Cardiac septum (tissue), 1 donor: ENCODE measurements at places on chromosomes 5 and 9. TPM values are rescaled to one million over a fixed set of nuclear protein-coding genes. Genes with fewer than 3 reads are reported as not detected.
A peak's percentile ranks its signal among the peaks of the same experiment; 100 is the strongest.

- DNase-seq, result no peak
These were observed 81.2 kb upstream of the UBTD2 start for GRCh38 chr5:172364773-172365172.

- DNase-seq, result no peak
These were observed 483 bp upstream of the PLPP6 start for GRCh38 chr9:4661611-4662010.

- no peak for DNase-seq
These were observed 154.8 kb downstream of the ADAMTS6 start for GRCh38 chr5:65326922-65327321.

DNA sequence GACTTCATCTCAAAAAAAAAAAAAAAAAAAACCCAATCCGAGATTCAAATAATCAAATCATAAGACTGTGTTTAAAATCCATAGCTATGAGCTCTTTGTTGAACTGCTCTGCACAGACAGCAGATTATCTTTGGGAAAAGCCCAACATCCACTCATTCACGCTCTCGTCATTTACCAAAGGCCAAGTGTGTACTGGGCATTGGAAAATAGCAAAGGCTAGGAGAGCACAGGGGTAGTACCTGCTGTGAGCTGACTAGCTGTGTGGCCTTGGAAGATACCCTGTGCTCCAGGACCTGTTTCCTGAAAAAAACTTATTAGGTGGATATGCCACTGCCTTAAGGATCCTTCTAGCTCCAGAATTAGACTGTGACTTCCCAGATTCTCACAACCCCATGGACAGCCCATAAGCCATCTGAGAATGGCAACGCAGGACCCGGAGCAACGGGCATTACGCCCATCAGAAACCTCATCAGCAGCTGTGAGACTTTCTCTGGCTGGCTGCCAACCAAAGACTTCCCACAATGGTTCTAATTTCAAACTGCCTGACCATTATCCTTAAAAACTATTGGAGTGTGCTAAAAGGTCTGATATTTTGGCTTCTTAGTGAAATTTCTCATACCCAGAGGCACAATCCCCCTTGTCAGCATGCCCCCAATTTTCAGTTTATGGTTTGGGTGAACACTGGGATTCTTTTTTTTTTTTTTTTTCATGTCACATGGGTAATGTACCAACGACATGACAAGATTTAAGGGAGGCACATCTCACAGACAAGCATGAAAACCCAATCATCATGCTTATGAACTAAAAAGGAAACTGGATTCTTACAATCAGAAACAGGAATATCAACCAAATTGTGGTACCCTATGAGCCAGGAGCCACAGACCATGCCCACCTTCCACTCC lies 16.8 kb downstream of the SERINC5 start:
- DNase-seq, result peak; percentile 79

- no peak for DNase-seq
These were observed 445.3 kb downstream of the DMRT2 start for GRCh38 chr9:1495282-1496030.

GRCh38 chr9:124368692-124369091 lies 46.5 kb downstream of the PSMB7 start:
- DNase-seq, result no peak

DNA sequence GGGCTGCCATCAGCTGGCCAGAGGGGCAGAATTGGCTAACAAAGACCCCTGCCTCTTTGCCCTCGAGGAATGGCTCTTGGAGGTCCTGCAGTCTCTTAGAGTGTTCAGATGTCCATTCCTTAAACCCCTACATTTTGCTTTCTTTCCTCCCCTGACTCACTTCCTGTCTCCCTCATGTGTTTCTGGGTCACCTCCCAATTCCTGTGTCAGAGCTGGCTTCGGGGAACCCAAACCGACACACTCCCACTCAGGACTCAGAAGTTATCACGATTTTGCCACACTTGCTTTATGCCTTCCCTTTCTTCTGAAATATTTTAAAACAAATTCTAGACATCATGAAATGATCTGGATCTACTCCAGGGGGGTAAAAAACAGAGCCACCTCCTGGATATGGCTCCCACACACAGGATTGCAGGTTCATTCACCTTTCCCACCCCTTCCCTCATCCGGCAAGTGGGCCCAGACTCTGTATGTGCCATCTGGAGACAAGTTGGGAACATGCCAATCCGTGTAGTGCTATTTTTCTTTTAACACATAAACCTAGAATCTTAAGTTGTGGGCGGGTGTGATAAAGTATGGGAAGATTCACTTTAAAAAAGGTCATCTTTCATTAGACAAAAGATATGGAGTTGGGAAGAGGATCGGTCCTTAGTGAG lies 145.7 kb downstream of the NXNL2 start:
- no peak for DNase-seq

- DNase-seq, result no peak
These were observed 24.0 kb downstream of the GALNT10 start for GRCh38 chr5:154214371-154215106.

DNA sequence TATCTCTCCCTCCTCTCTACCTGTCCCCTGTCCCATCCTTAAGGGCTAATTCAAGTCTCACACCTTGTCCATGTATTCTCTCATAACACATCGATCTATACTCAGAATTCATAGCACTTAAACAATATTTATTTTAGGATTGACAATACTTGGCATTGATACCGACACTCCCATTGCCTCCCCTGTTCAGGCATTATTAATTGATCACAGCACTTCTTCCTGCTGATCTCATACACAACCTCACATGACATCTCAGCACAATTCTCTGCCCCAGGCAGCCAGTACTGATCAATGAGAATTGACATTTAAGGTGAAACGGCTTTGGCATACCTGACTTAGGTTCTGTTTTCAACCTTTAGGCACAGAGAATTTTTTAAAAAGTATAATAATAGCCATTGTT lies 582.4 kb upstream of the BRINP1 start:
- DNase-seq, result no peak

- DNase-seq, result no peak
These were observed 67.2 kb downstream of the MRPS30 start for GRCh38 chr5:44875661-44876605.

- DNase-seq, result no peak
These were observed 13.1 kb upstream of the IGFBPL1 start for GRCh38 chr9:38437193-38437823.

DNA sequence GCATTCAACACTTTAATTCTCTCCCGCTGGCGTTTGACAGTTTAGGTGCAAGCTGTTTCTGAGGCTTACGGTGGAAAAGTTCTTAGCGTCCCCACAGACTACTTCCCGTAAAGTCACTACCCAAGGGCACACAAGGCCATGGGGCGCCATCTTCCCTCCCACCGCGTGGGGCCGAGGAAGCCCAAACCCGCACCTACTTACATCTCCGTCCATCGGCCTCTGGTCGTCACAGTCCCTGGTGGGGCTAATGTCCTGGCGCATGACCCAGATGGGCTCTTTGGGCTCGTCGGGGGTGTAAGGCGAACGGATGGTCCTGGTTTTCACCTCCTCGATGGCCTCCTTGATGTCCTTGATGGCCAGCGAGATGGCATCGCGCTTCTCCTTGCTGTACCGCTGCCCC lies 156.4 kb downstream of the APBA1 start:
- no peak for DNase-seq

- no peak for DNase-seq
These were observed 16.5 kb upstream of the SPARC start for GRCh38 chr5:151703227-151703626.

GRCh38 chr9:4308482-4308881 lies 8.6 kb upstream of the GLIS3 start:
- no peak for DNase-seq

DNA sequence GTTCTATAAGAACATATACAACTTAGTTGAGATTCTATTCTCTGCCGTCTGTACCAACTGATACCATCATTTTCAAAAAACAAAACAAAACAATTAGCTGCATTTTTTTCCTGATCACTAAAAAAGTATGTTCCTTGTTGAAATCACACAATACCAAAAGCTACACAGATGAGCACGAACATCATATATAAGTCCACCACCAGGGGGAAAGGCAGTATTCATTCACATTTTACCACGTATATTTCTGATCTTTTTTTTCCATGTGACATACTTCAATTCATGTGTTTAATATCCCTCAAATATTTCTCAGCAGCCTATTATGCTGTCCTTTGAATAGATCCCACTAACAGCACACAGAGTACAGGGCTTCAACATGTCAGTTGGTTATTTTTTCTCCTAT lies 40.6 kb downstream of the IRX2 start:
- no peak for DNase-seq

- no peak for DNase-seq
These were observed 625.5 kb downstream of the CHSY3 start for GRCh38 chr5:130529511-130530485.

The CDH10 gene
- not detected for total RNA-seq

The SPEF2 gene
- total RNA-seq, result 2.2 TPM

The CRB2 gene
- total RNA-seq, result not detected

The CCNJL gene
- total RNA-seq, result 6.3 TPM

The FOXD4L4 gene
- not detected for total RNA-seq

The PHF24 gene
- total RNA-seq, result 0.57 TPM

The LECT2 gene
- not detected for total RNA-seq

The SFXN1 gene
- total RNA-seq, result 30.1 TPM

The IL33 gene
- total RNA-seq, result 18.6 TPM
